Anterior cingulate cortex (tissue), 58 donors: ENCODE measurements at places on chromosomes 16 and 17.

DNA sequence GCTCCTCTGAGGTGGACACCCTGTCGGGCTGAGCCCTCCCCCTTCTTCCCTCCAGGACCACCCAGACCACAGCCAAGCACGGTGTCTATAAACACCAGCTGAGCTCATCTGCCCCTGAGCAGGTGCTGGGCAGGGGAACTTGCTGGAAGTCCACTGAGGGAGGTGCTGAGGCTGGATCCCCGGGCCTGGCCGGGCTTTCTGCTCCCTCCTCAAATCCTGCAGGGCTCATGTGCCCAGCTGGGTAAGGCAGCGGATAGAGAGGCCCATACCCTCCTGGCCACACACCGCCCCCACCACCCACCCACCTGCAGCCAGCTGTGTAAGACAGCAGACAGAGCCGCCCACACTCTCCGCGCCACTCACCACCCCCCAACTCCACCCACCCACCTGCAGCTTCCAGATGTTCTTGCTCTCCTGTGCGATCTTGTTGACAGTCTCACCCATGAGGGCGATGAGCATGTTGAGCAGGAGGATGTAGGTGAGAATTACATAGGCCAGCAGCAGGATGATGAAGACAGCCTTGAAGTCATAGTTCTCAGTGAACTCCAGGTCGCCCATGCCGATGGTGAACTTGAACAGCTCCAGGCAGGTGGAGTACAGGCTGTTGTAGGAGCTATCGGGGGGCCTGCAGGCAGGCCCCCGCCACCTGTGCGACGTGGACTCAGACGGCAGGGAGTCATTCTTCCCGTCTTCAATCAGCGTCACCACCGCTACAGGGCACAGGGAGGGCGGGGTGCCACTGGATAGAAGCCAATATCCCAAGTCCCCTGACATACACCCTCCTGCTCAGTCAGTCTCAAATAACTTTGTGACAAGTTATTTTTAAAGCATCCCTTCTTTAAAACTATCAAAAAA is 15.9 kb upstream of the TRPV3 start:
- DNase-seq = no peak

DNA sequence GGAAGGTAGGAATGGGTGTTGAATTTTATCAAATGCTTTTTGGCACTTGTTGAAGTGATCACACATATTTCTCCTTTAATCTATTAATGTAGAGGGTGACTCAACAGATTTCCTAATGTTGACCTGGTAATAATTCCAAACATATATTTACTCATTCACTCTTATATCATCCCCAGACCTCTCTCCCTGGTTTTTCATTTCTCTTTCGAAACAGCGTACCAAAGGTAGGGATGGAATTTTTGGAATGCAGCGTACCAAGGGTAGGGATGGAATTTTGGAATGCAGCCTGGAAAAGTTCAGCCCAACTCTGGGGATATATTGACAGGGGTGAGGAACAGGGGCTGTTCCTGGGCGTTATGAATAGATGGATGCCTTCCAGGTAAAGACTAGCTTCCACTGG is 7.3 kb downstream of the KIF18B start:
- no peak for DNase-seq

GRCh38 chr17:58694302-58694701 is 1.9 kb downstream of the RAD51C start:
- DNase-seq = no peak

- DNase-seq = peak; percentile 20
Observed at GRCh38 chr16:49833796-49834530, 21.9 kb downstream of the ZNF423 start.

DNA sequence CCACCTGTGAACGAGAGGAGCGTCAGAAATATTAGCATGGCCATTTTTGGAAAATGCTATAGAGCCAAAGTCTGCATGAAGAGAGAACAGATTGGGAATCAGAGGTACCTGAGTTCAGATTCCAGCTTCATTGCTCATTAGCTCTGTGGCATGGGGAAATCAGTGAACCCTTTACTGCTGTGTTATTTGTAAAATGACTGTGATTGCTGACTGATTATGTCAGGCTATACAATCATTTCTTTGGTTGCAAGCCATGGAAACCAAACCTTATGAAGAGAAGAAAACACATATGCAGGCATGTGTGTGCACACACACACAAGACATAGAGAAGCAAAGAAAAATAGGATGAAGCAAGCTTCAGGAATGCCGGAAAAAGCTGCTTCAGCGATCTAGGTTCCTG is 101.4 kb upstream of the HSBP1 start:
- no peak for DNase-seq

GRCh38 chr17:35676441-35676840 is 55.0 kb upstream of the RASL10B start:
- no peak for DNase-seq

DNA sequence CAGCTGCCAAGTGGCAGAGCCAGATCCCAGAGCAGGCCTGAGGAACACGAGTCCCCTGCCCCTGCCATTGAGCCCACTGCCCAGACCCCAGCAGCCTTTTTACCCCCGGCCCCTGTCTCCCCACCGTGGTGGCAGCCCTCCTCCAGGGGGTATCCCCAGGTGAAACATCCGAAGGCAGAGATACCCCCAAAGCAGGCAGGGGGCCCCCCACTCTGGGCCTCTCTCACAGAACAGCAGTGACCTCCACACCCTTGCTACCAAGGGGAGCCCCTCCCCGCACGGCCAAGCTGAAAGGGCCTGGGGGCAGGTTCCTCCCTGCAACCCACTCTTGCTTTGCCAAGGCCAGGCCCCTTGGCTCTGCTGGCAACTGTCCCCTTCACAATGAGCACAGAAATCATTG is 142.2 kb downstream of the ENGASE start:
- DNase-seq = no peak

DNA sequence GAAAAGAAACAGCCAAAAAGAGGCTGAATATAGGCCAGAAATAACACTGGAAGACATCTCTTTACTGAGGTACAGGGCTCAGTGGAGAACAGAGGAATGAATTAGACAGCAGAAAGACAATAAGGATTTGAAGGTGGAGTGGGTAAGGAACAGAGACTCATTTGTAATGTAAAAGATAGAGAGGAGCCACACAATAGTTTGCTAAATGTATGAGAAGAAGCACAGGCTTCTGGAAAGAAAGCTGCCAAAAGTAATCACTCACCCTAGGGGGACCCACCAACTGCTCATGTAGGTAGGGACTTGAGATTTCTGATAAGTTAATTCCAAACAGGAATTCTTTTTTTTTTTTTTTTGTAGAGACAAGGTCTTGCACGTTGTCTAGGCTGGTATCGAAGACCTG is 186.8 kb downstream of the AATF start:
- no peak for DNase-seq

GRCh38 chr17:44473367-44473766 is 29.8 kb downstream of the GPATCH8 start:
- DNase-seq = no peak

DNA sequence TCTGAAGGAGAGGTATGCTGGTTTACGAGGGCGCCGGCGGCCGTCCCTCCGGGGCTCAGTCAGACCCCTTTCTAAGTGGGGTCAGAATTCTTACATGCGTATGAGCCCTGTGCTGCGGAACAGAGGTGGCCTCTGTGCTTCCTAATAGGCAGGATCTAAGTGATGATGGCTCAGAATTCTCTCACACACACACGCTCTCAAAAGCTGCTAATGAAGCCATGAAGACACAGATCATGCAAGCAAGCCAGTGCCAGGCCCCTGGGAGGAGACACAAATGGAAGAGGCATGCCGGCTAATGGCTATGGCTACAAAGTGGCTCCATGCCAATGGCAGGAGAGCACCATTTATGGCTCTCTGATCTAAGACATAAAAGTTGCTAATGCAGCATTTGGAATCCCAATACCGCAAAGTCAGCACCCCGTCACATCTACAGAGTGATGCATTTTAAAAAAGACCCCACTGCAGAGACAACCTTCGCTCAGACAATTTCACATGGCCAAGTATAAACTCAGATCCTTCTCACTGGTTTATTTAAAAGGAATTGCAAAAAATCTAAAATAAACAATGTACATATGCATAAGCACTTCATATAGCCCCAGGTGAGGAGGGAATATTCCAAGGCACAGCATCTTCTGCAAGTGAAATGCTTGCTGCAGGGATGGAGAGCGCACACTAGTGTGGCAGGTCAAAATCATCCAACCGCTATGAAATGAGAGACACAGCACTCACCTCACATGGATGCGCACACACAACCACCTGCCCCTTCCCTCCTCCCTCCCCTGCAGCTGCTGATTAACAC is 24.5 kb downstream of the NPLOC4 start:
- no peak for DNase-seq

- DNase-seq = no peak
Observed at GRCh38 chr16:47877166-47877565, 278.6 kb downstream of the ABCC12 start.

DNA sequence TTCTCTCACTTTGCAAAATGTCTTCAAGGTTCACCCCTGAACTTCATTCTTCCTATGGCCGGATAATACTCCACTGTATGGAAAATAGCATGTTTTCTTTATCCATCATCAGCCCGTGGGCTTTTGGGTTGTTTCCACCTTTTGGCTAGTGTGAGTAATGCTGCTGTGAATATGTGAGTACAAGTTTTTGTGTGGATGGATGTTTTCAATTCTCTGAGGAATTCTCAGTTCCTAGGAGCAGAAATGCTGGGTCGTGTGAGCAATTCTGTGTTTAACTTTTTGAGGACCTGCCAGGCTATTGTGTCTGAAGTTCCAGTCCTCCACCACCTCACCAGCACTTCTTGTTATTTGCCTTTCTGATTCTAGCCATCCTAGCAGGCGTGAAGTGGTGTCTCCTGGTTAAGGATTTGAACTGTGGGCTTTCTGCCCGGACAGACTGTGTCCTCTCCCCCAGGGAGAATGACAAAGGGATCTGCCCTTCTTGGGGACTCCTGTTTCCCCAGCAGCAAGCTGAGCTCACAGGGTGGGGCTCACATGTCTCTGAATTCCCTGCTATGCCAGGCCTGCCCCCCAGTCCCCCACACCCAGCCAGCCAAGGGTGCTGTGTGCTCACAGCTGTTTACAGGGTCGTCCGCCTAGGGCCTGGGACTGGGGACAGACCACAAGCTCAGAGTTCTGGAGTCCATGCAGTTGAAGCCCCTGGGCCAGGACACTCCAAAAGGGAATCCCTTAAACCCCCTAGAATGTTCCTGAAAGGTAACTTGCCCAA is 92.2 kb upstream of the CIBAR2 start:
- no peak for DNase-seq

DNA sequence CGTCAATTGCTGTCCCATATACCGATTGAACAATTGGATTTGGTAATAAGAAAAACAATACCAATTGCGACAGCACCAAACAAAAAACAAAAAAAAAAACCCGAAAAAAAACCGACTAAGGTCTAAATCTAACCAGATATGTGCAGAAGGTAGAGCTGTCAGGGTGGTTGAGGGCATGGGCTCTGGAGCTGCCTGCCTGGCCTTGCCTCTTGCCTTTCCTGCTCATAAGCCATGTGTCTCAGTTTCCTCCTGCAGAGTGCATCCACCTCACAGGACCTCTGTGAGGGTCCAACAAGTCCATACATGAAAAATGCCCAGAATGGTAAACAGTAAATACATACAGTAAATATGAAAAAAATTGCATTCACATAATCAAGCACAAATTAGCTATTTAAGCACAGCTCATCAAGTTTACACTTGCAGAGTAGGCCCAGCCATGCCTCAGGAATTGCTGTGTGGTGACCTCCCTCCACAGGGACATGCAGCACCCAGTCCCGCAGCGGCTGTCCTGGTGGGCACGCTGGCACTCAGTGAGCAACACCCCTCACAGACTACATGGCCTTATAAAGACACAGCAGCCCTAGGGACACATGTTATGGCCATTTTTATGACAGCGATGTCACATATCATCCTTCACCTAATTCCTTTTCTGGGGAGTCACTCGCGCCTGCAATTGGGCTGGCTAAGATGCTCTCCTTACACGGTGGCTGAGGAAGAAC is 17.9 kb downstream of the TBC1D28 start:
- no peak for DNase-seq

- peak; percentile 54 for DNase-seq
Observed at GRCh38 chr17:81427173-81428120, 32.2 kb downstream of the BAHCC1 start.

GRCh38 chr17:77027271-77027889 is 113.4 kb upstream of the SEC14L1 start:
- no peak for DNase-seq

DNA sequence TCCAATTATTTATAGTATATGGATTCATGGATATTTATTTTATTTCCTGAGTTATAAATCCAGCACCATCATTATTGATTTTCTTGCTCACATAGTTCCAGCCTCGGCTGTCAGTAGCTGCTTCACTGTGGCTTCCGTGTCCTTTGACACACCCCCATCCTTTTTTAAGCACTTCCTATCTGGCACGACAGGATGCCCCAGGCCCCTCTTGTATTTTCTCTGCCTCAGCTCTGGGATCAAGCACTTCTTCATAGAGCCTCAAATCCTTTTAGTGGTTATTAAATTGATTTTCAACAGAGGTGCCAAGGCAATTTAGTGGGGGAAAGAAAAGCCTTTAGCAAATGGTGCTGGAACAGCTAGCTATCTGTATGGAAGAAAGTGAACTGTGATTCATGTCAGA is 59.8 kb downstream of the GAN start:
- no peak for DNase-seq

- no peak for DNase-seq
Observed at GRCh38 chr16:22272870-22273650, 24.1 kb upstream of the POLR3E start.

DNA sequence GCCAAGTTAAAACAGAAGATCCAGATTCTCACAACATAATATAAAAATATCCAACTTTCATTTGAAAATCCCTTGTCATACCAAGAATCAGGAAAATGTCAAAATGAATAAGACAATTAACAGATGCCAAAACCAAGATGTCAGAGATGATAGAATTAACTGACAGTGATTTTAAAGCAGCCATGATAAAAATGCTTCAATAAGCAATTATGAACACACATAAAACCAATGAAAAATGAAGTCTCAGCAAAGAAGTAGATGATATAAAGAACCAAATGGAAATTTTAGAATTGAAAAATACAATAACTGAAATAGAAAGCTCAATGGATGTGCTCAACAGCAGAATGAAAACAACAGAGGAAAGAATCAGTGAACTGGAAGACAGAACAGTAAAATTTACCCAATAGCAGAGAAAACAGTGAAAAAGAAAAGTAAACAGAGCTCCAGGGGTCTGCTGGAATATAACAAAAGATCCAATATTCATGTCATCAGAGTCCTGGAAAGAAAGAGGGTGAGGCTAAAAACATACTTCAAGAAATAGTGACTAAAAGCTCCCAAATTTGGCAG is 35.1 kb downstream of the SHCBP1 start:
- DNase-seq = no peak

GRCh38 chr17:18225642-18226283 is 328 bp downstream of the LLGL1 start:
- no peak for DNase-seq

- DNase-seq = peak; percentile 63
Observed at GRCh38 chr17:19762515-19762961, 14.4 kb upstream of the ALDH3A1 start.

GRCh38 chr16:87791295-87792204 is 25.8 kb upstream of the KLHDC4 start:
- DNase-seq = peak; percentile 72

GRCh38 chr17:77600346-77600745 is 358.2 kb upstream of the TNRC6C start:
- no peak for DNase-seq

- DNase-seq = no peak
Observed at GRCh38 chr16:3101841-3102470, 2.9 kb upstream of the ZSCAN10 start.
